C1 segment of cervical spinal cord (tissue), 14 donors: ENCODE measurements at places on chromosomes 11 and 22.

DNA sequence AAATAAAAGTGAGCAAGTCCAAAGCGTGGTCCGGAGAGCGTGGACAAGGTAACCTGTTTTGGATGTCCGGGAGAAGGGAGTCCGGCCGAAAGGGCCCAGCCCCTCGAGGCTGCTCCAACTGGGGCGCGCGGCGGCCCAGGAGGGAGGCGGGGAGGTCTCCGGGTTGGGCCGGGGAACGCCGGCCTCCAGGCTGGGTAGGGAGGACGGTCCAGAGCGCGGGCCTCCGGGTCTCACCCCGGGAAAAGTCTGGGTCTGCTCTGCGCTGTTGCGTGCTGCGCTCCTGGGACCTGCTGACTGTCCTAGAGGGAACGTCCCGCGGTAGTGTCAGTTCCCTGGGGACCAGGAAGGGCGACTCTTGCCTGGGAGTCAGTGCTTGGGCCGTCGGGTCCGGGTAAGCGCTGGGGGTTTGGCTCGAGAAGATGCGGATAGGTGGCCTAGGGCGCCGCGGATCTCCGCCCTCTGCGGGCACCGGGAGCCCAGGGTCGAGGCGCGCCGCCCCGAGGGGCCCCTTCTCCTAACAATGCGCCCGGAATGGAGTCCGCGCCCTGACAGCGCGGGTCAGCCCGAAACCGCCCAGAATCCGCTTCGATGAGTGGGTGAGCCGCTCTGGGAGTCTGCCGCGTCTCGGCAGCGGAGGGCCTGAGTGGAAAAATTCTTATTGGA is 988 bp upstream of the FLI1 start:
- no peak for DNase-seq

GRCh38 chr11:2750682-2751522 is 51.1 kb upstream of the KCNQ1OT1 start:
- DNase-seq, result no peak

DNA sequence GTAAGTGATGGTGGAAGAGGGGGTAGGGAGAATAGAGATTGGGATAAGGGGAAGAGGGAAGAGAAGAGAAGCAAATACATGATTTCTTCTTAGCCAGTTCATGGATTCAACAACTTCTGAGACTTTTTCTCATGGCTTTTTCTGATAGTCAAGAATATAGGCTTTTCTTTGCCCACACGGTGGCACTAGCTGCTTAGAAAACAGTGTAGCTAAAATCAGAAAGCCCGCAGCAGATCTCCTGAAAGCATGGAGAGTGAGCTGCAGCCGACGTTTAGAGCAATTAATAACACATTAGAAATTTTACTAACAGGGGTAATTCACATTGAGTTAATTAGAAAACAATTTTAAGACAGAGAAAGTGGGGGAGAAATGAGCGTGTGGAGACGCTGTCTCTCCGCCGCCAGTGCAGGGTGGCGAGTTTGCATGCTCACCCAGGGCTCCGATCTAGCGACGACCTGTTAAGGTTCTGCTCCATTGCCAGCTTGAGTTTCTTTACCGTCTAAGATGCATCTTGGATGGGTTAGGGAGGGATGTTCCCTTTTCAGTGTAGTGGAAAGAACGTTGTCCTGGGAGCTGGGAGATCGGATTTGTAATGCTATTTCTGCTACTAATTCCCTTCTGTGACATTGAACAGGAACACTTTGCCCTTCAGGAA is 3.3 kb upstream of the RAG1 start:
- peak; percentile 23 for DNase-seq

DNA sequence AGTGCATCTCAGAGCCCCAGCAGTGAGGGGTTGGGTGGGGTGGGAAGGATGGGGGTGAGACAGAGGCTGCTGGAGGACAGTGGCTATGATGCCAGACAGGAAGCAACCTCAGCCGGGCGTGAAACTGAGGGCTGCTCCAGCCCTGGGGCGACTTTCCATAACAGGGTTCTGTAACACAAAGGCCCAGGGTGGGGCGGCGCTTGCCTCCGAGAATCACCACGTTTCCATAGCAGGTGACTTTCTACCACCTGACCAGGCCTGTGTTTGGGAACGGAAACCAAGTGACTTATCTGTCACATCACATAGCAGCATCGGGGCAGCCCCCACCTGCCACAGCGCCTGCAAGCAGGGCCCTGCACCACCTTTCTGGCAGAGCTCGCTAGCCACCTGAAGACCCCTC is 85.8 kb downstream of the TRMU start:
- no peak for DNase-seq

- DNase-seq, result no peak
These were observed 103.1 kb downstream of the APIP start for GRCh38 chr11:34812905-34813576.

GRCh38 chr11:68999093-68999747 is 13.8 kb downstream of the MRGPRF start:
- DNase-seq, result no peak

DNA sequence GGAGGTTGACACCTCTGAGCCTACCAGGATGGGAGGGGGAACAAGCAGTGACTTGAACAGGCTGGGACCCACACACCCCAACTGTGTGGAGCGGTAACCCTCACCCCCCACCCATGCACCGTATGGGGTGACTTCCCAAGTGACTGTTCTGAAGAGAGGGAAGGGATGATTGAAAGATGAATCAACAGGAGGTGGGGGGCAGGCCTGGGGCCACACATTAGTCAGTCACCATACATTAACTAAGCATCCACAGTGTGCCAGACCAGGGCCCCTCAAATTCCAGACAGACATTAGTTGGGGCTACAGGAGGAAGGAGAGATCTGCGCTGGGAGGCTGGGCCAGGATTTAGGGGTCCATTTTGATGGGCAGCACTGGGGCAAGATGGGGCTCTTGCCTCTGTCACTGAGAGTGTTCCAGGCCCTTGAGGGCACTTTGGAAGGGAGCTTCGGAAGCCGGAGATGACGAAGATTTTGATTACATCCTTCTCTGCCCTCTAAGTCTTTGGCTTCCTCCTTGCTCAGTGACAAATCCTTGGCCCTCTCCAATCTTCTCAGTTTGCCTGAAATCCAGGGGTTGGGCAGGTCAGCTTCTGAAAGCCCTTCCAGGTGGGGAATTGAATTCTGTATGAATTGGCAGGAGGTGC is 966 bp downstream of the SMTN start:
- DNase-seq, result no peak

DNA sequence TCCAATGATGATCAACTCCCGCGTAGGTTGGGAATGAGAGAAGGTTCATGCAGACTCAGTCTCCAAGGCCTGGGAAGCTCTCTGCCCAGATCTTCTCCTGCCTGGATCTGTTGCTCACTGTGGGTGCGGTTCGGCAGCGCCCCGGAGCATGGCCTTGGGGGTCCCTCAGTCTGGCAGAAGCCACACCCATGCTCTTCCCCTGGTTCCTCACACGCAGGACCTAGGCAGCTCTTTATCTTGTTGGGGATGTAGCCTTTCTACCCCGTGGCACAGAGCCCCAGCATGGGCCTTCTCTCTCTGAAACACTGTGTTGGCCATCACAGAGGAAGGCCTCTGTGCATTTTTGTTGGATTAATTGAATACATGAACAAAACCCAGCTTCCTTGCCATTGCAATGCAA is 1461.6 kb downstream of the BRD1 start:
- DNase-seq, result no peak

DNA sequence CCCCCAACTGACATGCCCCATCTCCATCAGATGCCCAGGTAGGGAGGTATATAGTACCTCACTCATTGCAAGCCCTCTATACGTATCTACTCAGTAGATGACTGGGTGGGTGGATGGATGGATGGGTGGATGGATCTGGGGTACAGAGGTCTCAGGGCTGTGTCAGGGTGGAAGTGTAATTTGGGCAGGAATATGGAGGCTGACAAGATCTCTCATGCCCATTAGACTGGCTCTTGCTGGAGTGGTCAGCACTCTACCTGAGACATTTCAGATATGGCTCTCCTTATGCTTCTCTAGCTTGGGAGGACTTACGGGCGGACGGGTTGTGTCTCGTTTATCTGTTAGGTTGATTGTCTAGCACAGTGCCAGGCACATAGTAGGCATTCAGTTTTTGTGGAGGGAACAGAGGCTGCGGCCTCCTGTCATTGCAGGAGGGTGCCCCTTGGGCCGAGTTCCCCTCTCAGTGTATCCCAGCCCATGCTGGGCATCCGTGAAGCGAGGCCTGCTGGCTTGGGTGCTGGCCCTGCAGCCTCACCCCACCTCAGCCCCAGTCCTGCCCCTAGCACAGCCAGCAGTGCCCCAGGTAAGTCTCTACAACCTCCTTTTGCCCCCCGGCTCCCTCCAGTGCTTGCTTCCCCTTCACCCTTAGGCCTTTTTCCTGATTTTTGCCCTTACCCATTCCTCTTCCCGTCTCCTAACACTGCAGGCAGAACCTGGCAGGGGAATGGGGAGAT is 13.7 kb downstream of the ROBO3 start:
- DNase-seq, result no peak

- DNase-seq, result no peak
These were observed 3.0 kb downstream of the TSPAN18 start for GRCh38 chr11:44729713-44730112.

- no peak for DNase-seq
These were observed 328.5 kb downstream of the CNTN5 start for GRCh38 chr11:99349151-99349673.
